ENCODE measurements at places on chromosomes 13 and 19.

- peak; percentile 49 for DNase-seq
These were observed 15.0 kb downstream of the MYO9B start for GRCh38 chr19:17090583-17090982.

DNA sequence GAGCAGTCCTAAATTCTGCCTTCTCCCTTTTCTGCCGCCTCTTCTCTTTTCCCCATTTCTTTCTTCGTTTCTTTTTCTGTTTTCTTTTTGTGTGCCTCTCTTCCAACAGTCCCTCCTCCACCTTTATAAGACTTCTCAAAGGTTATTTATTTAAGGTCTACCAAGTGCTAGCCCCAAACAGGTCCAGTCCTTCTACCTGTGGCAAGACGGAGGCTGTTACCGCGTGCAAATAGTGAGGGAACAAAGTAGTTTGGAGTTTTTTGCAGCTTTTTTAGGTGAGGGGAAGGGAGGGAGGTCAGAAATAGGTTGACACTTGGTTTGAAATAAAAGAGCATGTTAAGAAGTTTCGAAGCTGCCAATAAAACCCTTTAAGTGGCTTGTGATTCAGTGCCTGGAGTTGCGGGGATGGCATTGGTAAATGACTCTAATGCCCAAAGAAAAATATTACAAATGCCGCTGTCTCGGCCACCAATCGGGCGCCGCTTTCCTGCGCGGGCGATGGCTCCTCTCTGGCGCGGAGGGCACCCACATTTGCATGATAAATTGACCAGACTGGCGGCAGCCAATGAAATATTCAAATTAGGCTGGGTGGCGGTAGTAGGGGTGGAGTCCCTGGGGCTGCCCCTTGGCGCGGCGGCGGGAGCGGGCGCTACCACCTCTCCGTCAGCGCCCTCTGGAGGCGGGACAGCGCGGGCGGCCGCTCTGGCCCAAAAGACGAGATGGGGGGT lies 7.5 kb upstream of the TSHZ3 start:
- no peak for DNase-seq

GRCh38 chr13:33057019-33057780 lies 41.0 kb downstream of the KL start:
- DNase-seq = peak; percentile 38

- DNase-seq = no peak
These were observed 249.5 kb upstream of the SLC10A2 start for GRCh38 chr13:103315711-103316110.

DNA sequence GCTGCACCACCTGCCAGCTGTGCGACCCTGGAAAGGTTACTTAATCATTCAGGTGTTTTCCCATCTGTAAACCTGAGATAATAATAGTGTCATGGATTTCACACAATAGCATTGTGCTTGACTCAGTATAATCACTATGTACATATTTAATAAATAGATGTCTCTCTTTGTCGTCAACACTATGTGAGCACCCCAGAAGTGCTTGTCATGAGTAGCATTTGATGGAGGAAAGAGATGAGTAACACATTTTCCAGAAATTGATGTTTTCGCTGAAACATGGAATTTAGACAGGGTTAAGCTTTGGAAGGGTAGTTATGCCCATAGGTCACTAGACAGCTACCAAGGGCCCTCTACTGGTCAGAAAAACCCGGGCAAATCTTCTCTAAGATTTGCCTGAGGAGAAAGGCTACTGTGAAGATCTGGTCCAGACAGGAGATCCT lies 9.5 kb upstream of the MBNL2 start:
- DNase-seq = peak; percentile 72

- no peak for DNase-seq
These were observed 87.8 kb downstream of the ZIC5 start for GRCh38 chr13:99883805-99884204.

GRCh38 chr19:13095393-13095784 lies 7.3 kb downstream of the LYL1 start:
- no peak for DNase-seq

GRCh38 chr19:54096617-54097106 lies 3.9 kb downstream of the OSCAR start:
- peak; percentile 66 for DNase-seq

- DNase-seq = no peak
These were observed 33.7 kb downstream of the NFILZ start for GRCh38 chr19:8663920-8664670.

GRCh38 chr19:31253526-31254179 lies 95.6 kb downstream of the TSHZ3 start:
- no peak for DNase-seq

DNA sequence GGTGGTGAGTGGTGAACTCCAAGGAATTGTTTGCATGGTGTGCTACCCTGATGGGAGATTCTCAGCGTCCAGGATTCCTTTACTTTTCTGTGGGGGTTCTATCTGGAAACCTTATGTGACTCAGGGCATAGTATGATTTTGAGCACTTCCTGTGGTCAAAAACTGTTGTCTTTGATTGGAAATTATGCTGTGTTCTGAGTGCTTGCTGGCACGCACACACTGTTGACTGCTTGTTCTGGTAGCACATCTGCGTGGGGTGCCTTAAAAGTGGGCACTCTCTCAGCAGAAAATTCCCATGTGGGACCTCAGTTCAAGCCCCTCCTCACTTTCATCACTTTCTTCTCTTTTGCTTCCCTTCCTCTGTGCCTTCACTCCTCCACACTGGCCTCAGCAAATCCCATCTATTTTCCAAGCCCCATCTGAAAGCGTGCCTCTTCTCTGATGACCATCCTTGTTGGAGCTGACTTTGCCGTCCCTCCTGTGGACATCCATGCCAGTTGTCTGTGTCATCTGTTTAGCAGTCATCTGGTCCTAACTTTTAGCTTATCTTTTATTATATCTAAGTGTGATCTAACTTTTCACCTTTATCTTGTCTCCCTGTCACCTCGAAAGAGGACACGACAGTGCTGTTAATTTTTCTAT lies 56.4 kb upstream of the NPAS1 start:
- peak; percentile 96 for DNase-seq

- DNase-seq = peak; percentile 85
These were observed 4.0 kb upstream of the NKPD1 start for GRCh38 chr19:45164577-45165335.

DNA sequence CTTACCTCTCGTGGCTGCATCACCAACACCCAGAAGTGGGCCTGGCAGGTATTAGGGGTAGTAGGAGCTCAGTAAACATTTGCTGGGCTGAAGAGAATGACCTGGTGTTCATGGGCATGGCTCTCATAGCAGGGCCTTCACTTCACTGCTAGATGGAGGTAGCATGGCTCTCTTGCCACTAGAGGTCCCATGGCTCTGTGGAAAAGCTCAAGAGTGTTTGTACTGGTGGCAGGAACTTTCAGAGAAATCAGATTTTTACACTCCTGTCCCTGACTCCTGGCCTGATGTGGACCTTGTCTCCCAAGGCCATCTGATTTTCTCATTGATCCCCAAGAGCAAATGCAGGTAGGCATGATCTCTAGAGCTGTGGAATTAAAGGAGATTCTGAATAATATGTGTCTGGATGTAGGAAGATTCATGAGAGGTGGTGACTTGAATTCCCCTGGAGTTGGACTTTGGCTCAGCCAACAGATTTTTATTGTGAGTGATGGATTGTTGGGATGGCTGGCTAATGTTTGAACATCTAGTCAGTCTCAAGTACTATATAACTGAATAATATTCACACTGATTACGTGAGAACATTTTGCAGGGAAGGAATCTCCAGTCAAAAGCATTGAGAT lies 5.7 kb downstream of the ZNF574 start:
- DNase-seq = peak; percentile 60

DNA sequence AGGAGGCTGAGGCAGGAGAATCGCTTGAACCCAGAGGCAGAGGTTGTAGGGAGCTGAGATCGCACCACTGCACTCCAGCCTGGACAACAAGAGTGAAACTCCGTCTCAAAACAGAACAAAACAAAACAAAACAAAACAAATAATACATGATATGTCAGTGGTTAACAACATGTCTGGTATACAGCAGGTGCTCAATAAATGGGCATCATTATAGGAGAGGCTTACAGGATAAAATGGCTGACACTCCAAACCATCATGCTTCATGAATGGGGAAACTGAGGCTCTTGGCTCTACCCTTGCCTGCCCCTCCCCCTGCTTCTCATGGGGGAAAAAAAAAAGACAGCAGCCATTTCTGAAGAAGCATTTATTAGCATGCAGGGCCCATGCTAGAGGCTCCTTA lies 3.0 kb upstream of the RAB3D start:
- DNase-seq = no peak

GRCh38 chr19:39759457-39760184 lies 19.0 kb upstream of the LEUTX start:
- no peak for DNase-seq

GRCh38 chr19:41563854-41564514 lies 12.0 kb upstream of the CEACAM21 start:
- DNase-seq = no peak

Measured in cardiac fibroblast (primary cell).